Spinal cord (tissue), 10 donors: ENCODE measurements at places on chromosomes 3 and 15. TPM values are rescaled to one million over a fixed set of nuclear protein-coding genes. Genes with fewer than 3 reads are reported as not detected.

Gene SPTSSB
- polyA plus RNA-seq: 16.1 TPM

Gene VIPR1
- polyA plus RNA-seq: 2.5 TPM

Gene PIGBOS1
- polyA plus RNA-seq: 15.6 TPM

Gene FAM3D
- not detected for polyA plus RNA-seq

Gene FETUB
- polyA plus RNA-seq: not detected

Gene CTXN2
- polyA plus RNA-seq: 1.1 TPM

Gene SCN10A
- 0.05 TPM for polyA plus RNA-seq

Gene CX3CR1
- polyA plus RNA-seq: 70.2 TPM

Gene DPPA4
- polyA plus RNA-seq: 15.2 TPM

Gene CD200R1
- 0.68 TPM for polyA plus RNA-seq
